ENCODE measurements at places on chromosomes 3 and 15.

- peak; percentile 51 for DNase-seq
Observed at GRCh38 chr3:63937661-63938651, 25.8 kb upstream of the SCAANT1 start.

- no peak for DNase-seq
Observed at GRCh38 chr15:71078506-71079207, 36.6 kb upstream of the THSD4 start.

DNA sequence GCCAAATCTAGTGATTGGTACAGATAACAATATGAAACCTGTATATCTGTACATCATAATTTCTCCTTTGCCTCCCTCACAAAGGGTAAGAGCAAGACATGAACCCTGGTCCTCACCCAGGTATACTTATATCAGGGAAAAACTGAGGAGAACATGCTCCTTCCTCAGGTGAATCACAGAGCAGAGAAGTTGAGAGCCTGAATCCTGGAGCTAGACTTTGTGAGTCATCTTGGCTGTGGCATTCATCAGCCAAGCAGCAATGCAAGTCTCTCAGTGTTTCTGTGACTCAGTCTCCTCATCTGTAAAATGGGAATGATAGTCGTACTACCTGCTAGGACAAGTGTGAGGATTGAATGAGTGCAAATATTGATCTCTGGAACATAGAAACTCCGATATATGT is 165.7 kb upstream of the ADAMTS9 start:
- DNase-seq, result no peak

GRCh38 chr3:143060906-143061305 is 58.7 kb upstream of the CHST2 start:
- no peak for DNase-seq

GRCh38 chr15:63481105-63481810 is 23.1 kb upstream of the USP3 start:
- DNase-seq, result no peak

GRCh38 chr3:120443626-120444123 is 7.1 kb downstream of the FSTL1 start:
- no peak for DNase-seq

DNA sequence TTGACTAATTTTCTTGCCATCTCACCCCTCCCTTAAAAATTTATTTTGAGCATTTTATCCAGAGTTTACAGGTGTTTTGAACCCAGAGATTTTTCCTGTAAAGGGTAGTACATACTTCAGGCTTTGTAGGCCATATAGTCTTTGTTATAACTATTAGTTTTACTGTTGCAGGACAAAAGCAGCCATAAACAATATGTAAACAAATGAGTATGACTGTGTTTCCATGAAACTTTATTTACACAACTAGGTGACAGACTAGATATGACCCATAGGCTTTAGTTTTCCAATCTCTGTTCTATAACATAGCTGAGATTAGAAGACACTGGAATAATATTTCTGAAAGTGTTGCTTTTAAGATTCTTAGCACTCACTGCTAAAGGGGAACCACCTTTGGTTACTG is 587.9 kb downstream of the PDCD6IP start:
- DNase-seq, result no peak

GRCh38 chr15:57758560-57758959 is 52.0 kb downstream of the POLR2M start:
- DNase-seq, result no peak

DNA sequence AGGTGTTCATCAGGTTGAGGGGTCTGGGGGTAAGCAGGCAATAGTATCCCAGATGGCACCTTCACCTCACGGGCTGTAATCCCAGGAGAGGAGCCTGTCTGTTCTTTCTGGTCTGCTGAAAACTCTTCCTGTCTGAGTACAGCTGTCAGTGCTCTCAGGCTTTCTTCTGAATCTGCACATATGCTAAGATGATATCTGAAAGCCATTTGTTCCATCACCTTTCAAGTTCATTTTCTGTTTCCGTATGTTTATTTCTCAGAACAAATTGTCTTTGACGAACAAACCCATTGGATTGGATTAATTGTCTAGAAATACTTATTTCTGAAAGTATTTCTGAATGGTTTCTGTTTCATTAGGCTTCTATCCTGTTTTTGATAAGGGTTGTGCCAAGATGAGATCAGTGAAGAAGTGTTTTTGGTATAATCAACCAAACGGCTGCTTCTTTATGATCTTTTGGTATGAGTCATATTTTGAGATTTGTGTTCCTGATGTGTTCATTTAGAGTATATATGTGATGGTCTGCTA is 13.3 kb downstream of the ZNF592 start:
- DNase-seq, result no peak

DNA sequence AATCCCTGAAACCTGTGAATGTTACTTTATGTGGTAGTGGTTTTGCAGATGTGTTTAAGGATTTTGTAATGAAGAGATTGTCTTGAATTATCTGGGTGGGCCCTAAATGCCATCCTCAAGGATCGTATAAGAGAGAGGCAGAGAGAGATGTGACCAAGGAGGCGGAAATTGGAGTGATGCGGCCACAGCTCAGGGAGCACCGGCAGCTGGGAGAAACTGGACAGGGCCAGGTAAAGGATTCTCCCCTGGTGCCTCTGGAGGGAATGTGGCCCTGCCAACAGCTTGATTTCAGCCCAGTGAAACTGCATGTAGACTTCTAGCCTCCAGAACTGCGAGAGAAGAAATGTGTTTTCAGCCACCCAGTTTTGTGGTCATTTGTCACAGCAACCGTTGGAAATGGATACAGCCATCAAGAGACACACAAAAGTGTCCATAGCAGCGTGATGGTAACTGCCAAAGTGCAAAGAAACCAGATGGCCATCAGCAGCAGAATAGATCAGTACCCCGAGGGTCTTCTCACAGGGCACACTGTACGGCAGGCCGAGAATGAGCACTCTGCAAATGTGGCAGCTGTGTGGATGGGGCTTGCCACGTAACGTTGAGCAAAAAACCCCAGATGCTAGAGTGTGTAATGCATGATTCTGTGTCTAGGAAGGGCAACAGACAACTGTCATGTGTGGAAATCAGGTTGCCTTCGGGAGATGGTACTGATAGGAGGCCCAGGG is 12.2 kb downstream of the APBA2 start:
- DNase-seq, result no peak

DNA sequence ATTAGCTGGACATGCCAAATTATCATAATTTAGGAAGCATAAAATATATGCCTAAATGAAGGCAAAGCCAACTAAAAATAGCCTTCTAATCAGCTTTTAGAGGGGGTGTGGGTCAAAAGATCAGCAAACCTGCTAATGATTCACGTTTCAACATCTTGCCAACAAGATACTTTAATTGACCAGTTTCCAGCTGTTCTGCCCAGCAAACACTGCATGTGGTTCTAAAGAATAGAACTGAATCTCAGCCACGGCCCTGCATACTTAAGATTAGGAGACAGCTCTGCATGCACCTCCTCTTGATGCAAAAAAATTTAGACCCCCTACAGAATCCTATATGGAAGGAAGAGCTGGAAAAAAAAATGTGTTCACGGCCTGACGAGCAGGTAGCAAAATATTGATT is 500.5 kb downstream of the TBL1XR1 start:
- no peak for DNase-seq

DNA sequence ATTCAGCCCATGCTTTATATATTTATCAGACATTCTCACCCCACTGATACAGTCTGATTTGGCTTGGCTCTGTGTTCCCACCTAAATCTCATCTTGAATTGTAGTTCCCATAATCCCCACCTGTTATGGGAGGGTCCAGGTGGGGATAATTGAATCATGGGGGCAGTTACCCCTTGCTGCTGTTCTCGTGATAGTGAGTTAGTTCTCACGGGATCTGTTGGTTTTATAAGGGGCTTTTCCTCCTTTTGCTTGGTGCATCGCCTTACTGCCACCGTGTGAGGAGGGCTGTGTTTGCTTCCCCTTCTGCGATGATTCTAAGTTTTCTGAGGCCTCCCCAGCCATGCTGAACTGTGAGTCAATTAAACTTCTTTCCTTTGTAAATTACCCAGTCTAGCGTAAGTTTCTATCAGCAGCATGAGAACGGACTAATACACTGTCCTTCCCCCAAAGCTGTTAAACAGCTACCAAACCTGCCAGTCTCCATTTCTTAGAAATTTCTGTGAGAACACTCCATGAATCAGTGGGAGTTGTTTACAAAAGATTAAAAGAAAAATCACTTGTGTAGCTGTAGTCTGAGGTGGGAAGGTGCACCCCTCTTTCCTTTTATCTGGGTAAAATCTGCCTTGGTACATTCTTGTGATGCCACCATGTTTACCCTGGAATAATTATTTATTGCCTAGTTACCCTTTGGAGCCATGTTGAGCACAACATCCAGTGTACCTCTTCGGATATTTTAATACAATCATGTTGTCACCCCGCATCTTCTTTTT is 160.5 kb downstream of the THSD4 start:
- DNase-seq, result no peak

DNA sequence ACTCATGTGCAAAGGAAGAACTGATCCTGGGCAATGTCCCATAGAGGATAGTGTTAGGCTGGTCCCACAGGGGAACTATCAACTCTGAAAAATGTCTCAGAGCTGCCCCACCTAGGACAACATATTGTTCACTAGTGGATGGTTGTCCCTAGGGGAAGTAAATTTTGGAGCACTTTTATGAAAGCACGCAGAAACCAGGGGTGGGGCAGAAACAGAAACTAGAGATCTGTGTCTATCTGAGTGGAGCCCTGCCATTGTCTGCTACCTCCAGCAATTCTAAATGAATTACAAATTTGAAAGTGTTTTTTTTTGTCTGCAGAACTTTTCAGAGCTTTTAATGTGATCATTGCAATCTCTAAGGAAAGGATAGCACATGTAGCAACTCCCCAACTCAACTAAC is 357.1 kb upstream of the PROK2 start:
- DNase-seq, result no peak

DNA sequence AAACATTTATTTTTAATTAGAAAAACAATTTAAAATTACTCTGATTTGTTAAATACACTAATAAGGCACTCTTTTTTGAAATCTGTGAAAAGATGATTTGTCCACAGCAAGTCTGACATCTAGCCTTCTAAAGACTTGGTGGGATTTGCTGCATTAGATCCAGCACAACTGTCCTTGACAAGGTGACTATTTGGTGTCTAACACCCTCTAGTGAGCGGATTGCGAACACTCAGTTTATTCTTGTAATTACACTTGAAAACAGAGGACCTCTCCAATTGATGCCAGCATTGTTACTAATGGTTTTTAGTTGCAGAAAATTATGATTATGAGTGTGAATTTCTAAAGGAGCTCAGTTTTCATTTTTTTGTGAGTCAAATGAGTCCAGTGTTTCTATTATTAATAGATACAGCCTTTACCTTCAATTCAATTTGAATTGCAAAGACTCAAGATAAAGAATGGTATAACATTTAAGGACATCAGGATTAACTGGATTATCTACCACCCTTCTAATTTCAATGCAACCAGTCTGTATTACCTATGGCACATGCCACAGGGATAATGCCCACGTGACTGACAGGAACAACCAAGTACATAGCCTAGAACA is 29.7 kb upstream of the STRIT1 start:
- peak; percentile 3 for DNase-seq

GRCh38 chr15:55348281-55348778 is 29.3 kb downstream of the PIGB start:
- DNase-seq, result no peak

DNA sequence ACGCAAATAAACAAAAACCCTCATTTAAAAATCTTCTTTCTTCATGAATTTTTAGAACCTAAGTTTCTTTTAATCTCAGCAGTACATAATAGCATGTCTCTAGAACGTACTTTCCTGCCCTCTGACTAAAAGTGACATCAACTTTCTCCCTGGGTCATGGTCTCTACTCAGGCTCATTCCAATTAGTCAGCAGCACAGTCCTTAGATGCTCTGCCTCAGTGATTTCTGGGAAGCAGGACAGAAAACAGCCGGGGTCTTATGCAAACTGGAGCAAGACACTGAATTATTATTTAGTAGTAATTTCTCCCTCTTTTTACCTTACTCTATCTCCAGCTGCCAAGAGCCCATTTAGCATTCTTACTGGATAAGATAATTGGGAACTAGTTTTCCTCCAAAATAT is 365.2 kb downstream of the TUSC7 start:
- DNase-seq, result no peak

DNA sequence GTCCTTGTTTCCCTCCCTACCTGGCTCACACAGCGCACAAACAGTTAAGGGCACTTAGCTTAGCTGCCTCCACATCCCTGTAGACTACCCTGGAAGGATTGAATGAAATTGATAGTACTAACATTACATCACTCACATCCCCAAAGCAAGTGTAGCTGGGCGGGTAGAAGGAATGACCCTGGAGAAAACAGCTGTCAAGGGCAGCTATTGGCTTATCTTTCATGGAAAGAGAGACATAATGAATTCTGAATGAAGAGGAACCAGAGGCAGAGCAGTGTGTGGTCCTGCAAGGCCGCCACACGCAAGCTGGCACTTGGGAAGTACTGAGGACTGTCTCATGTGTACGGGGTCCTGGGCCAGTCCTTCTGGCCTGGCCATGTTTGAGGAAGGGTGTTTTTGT is 369.6 kb upstream of the RGMA start:
- no peak for DNase-seq

Data from CD4-positive, alpha-beta T cell treated with Interleukin-1 beta for 1 hour (primary cell).